SK-MEL-5 (cell line): ENCODE measurements at places on chromosomes 1 and 21.
A peak's percentile ranks its signal among the peaks of the same experiment; 100 is the strongest.

- peak; percentile 68 for DNase-seq
These were observed 24.3 kb downstream of the AHCTF1 start for GRCh38 chr1:246907472-246907871.

DNA sequence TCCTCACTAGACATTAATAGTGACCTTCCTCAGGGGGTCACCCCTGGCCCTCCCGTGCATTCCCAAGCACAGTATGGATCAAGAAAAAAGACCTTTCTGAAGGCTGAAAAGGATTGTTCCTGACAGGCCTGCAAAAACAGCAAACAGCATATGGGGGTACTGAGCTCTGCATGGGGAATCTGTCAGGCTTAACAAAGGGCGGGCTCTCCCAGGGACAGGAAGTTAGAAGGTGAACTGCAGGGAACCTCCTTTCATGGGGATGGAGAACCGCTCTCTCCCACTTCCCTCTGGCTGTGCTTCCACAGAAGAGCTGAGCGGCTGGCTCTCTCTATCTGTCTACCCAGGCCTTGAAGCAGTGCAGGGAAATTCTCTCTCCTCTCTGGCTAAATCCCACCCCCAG, 91.7 kb downstream of the DTL start:
- no peak for DNase-seq

- DNase-seq: no peak
These were observed 37.8 kb downstream of the NGF start for GRCh38 chr1:115300087-115300876.

- no peak for DNase-seq
These were observed 332.1 kb downstream of the DPYD start for GRCh38 chr1:97588772-97589171.

- DNase-seq: peak; percentile 44
These were observed 579 bp downstream of the SH3BP5L start for GRCh38 chr1:248825136-248825535.

- DNase-seq: peak; percentile 60
These were observed 8.3 kb downstream of the CDKN2C start for GRCh38 chr1:50978144-50978851.

DNA sequence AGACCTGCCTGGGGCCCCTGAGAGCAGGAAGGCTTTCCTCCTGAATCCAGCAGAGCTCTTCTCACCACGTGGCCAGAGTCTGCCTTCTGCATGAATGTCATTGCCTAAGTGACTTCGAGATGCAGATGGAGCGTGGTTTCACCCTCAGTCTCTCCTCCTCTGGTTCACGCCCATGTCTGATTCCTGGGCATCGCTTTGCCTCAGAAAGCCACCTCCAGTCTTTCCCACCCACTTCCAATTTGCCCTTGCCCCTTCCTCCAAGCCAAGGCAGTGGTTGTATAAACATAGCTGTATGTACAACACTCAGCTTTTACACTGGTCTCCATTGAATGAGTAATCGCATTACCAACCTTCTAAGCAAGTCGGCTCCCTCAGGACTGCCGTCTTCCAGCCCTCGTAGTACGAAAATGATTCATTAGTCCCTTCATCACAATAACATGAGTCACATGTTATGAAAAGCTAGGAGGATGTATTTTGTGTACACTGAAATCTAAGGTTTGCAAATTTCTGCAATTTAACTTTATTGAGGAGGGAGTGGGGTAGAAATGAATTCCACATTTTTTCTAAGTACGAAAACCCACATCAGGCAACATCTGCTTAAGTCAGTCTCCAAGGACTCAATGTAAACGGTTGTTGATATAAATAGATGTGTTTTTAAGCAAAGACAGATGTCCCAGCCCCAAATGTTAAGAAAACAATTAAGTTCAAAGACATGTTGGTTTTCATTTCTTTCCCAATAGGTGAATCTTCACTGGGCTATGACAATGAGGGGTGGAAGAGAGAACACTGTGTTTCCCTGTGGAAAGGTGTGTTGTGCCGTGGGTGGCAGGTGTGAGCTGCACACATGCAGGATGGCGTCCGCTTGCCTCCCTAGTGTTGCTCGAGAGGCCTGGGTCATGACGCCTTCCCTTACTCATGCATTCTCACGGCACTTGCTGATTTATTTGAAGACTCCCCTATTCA, 32.3 kb upstream of the ETS2 start:
- no peak for DNase-seq

GRCh38 chr1:166907763-166908162, 31.7 kb upstream of the TADA1 start:
- no peak for DNase-seq

DNA sequence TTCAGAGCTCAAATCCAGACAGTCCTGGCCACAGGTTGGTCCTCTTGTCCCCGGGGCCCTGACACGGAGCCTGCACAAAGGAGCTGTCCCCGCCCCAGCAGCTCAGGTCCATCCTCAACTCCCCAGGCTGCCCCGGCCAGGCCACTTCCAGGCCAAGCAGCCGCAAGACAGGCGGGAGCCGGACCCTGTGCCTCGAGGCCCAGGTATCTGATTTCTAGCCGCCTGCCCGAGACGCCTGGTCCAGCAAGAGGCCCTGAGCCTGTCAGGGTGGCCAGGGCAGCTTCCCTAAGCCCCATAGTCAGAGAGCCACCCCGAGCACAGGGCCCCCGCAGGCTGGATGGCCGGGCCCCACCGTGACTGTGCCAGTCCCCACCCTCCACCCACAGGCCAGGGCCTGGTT, 165.3 kb downstream of the PRDM16 start:
- DNase-seq: no peak

GRCh38 chr1:78755986-78756385, 106.4 kb downstream of the IFI44 start:
- DNase-seq: no peak

DNA sequence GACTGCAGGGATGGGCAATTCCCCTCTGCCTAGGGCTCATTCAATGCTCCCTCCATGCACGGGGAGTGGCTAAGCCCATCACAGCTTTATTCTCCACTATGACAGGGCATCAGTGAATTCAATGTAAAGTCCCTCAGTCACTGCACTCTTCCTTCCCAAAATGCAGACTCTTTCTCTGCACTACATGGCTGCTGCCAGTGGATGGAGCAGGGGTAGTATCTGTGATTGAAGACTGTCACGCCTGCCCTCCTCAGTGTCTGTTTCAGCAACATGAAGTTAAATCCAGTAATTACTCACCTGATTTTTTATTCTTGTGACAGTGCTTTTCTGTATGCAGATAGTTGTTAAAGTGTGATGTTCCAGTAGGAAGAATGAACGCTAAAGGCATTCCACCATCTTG, 1323.2 kb downstream of the AMY1C start:
- peak; percentile 35 for DNase-seq

- no peak for DNase-seq
These were observed 45.5 kb upstream of the ETS2 start for GRCh38 chr21:38760017-38760761.

GRCh38 chr1:35715568-35716002, 3.1 kb downstream of the C1orf216 start:
- DNase-seq: peak; percentile 87

GRCh38 chr1:41800311-41800829, 118.4 kb downstream of the HIVEP3 start:
- DNase-seq: no peak

DNA sequence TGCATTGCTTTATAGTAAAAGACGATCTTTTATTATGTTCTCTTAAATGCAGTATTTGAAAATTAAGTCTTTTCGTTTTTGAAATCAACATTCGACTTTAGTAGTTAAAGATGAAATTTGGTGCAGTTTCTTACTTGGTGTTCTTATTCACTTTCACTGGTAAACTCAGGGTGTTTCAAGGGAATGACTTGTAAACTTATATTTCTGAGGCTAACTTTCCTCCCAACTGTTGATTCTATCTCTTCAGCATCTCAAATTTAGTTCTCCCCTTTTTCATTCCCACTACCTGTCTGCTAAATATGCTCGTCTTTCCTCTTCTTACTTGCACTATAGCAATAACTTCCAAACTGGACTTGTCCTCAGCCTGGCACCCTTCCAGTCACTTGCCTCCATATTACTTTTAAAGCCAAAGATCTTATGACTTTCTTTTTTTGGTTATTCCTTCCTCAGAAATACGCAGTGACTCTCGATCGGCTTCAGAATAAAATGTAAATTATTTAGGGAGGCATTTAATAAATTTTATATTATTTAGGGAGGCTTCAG, 988 bp downstream of the SLC35A3 start:
- no peak for DNase-seq

DNA sequence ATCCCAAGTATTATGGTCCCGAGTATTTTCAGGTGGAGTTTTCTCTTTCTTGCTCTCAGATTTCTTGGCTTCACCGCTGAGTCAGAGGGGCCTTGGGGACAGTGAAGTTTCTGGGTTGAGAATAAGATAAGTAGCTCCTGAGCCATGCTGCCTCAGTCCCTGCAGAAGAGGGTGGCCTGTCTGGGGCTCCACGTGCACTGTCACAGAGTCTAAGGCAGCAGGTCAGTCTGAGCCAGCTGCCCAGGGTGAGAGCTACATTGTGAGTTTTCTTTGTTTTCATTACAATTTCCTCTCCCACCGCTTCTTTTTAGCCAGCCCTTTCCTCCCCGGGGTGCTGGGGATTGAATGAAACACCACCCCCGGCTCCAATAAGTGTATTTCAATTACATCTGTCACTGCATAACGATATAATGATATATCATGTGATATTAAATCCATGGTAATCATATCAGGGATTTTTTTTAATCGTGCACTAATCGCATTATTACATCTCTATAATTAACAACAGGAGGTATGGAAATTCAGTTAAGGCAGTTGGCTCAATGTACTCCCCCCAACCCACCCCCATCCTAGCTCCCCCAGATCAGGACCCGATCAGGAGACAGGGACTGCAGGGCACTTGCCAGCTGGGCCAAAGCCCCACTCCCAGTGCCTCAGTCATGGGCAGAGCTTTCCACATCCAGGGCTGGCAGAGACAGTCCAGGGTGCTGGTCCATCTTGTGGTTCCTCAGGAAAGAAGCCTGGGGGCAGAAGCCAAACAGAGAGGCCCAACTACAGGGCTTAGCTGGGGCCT, 43.7 kb downstream of the DMAP1 start:
- DNase-seq: no peak

- peak; percentile 48 for DNase-seq
These were observed 62.5 kb upstream of the TNFSF4 start for GRCh38 chr1:173269490-173270230.

- DNase-seq: peak; percentile 55
These were observed 4.6 kb upstream of the FAM167B start for GRCh38 chr1:32242341-32242851.

DNA sequence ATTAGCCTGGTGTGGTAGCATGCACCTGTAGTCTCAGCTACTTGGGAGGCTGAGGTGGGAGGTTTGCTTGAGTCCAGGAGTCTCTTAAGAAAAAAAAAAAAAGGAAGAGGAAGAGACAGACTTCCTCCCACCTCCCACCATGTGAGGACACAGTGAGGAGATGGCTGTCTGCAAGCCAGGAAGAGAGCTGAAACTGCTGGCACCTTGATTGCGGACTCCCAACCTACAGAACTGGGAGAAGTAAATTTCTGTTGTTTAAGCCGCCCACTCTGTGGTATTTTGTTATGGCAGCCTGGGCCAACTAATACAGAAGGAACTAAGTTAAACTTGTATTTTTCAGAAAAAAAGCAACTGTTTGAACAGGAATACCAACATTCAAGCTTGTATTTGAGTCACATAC, 21.7 kb downstream of the DOP1B start:
- no peak for DNase-seq

GRCh38 chr21:33984021-33984481, 68.4 kb upstream of the ATP5PO start:
- no peak for DNase-seq

DNA sequence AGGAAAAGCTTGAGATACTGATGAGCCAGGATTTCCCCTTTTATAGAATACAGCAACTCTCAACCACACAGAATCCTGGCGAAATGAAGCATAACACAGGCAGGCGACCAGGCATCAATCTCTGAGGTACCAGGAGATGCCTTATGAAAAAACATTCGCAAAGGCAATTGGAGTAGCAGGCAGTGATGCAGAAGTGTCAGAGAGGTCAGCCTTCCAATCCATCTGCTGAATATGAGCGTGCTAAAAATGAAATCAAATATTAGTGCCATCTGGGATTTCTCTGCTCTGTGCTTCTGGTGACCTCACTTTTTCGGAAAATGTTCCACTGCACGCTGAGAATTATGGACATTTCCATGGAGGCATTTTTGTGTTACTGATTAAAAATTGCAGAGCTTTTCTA, 258.8 kb downstream of the VAV3 start:
- no peak for DNase-seq

GRCh38 chr1:217311766-217312165, 319.1 kb downstream of the GPATCH2 start:
- DNase-seq: peak; percentile 66

- no peak for DNase-seq
These were observed 2.2 kb downstream of the ACAP3 start for GRCh38 chr1:1305300-1306069.

DNA sequence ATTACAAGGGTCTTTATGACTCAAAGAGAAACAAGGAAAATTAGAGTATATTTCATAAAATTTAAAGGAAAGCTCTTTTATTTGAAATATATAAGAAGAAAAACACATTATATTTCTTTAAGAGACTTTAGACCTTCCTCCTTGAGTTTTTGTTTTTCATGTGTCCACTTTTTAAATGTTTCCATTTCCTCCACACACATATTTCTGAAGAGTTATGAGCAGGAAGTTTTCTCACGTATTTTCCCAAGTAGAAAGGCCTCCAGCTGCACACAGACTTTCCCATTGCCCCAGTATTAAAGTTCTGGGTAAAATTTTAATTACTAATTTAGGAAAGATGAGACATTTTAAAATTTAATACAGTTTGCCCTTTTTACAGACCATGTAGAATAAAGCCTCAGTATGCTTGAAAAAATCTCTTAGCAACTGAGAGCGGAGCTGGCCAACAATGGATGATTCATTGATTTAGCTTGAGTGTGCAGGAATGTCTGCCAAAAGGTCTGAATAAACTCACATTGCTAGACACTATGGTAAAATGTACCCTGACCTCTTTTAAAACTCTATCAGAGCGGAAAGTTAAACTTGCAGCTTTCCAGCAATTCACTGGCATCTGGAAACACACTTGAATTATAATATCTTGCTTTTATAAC, 57.9 kb downstream of the DDAH1 start:
- peak; percentile 57 for DNase-seq

DNA sequence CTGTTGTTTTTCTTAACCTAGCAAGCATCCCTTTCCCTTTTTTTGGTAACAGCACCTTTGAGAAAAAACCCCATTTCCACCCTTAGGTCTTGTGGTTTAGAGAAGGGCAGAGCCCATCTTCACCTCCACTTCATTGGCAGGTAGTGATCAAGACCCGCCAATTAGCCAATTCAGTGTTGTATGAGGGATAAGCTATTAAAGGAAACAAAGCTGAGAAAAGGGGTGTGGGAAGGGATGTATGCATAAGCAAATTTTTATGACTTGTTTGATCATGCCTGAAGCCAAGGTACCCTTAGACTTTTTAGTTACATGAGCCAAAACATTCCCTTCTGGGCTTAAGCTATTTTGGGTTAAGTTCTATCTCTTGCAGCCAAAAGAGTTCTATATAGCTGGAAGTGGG, 3.6 kb upstream of the ZNF697 start:
- no peak for DNase-seq

GRCh38 chr1:213123536-213123935, 72.5 kb downstream of the RPS6KC1 start:
- no peak for DNase-seq

GRCh38 chr1:225739542-225740107, 38.0 kb upstream of the SRP9 start:
- DNase-seq: no peak
